ENCODE measurements at places on chromosomes 6 and 20.

DNA sequence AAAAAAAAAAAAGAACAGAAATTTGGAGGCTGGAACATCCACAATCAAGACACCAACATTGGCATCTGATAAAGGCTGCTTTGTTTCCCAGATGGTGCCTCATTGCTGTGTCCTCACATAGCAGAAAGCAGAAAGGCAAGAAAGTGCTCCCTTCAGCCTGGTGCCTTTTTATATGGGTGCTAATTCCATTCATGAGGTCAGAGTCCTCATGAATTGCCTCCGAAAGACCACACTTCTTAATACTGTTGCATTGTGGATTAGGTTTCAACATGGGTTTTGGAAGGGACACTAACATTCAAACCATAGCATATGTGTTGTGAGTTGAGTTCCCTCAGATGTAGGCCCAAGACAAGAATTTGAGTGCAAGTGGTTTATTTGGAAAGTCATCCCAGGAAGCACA lies 8.0 kb upstream of the C20orf202 start:
- DNase-seq: no peak

DNA sequence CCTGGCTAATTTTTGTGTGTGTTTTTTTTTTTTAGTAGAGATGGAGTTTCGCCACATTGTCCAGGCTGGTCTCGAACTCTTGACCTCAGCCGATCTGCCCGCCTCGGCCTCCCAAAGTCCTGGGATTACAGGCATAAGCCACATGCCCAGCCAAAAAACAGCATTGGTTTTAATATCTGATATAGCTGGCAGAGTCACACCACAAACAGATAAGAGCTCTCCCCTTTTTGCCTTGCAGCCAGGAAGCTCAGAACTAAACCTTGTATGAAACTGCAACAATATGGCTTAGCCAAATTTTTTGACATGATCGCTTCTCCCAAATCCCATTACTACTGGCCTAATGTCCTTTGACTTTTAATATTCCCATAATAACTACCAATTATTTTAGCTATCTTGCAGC lies 4.9 kb downstream of the ACOT8 start:
- DNase-seq: no peak

DNA sequence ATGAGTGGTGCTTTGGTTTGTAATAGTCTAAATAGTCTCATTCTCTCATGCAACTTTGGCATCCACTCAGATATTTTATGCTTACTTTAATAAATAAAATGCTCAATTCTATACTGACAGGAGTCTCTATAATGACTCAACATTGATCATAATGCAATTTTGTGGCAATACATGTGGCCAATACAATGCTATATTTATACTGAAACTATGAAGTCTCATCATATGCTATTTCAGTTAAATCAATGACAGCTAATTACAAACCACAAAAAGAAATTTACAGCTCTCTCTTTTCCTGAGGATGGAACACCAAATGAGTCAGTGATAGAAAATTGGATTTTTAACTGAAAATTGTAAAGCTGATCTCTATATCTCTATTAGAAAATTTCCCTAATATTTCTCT lies 77.1 kb downstream of the WASF1 start:
- DNase-seq: no peak

DNA sequence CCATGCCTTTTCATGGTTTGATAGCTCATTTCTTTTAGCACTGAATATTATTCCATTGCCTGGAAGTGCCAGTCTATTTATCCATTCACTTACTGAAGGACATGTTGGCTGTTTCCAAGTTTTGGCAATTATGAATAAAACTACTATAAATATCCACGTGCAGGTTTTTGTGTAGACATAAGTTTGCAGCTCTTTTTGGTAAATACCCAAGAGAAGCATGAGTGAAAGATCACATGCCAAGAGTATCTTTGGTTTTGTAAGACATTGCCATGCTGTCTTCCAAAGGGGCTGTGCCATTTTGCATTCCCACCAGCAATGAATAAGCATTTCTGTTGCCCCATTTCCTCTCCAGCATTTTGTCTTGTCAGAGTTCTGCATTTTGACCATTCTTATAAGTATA lies 120.9 kb downstream of the MANEA start:
- no peak for DNase-seq

- DNase-seq: no peak
Observed at GRCh38 chr6:48826152-48826515, 636.9 kb downstream of the MMUT start.

GRCh38 chr6:107676042-107676441 lies 148.1 kb downstream of the SCML4 start:
- no peak for DNase-seq
